ENCODE measurements at places on chromosomes 2 and 18.

- no peak for DNase-seq
Measured at GRCh38 chr2:70412294-70413070, 110.6 kb upstream of the FAM136A start.

- DNase-seq = no peak
Measured at GRCh38 chr2:63792530-63792929, 49.2 kb upstream of the UGP2 start.

- DNase-seq = no peak
Measured at GRCh38 chr2:17637131-17637906, 96.8 kb downstream of the VSNL1 start.

DNA sequence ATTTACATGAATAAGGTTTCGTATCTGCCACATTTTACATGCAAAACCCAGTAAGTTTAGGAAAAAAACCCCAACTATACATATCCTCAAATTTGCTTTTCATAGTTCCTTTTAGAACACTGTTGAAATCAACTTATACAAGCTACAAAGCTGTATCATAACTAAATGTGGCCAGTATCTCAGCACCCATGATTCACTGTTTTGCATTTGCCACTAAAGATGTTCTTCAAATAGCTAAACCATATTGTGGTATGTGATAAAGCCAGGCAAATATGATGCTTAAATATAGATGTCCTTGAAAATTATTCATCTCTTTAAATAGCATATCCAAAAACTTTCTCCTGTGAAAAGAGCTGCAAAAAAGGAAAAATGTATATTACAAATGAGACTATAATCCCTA lies 29.9 kb downstream of the ROCK2 start:
- no peak for DNase-seq

DNA sequence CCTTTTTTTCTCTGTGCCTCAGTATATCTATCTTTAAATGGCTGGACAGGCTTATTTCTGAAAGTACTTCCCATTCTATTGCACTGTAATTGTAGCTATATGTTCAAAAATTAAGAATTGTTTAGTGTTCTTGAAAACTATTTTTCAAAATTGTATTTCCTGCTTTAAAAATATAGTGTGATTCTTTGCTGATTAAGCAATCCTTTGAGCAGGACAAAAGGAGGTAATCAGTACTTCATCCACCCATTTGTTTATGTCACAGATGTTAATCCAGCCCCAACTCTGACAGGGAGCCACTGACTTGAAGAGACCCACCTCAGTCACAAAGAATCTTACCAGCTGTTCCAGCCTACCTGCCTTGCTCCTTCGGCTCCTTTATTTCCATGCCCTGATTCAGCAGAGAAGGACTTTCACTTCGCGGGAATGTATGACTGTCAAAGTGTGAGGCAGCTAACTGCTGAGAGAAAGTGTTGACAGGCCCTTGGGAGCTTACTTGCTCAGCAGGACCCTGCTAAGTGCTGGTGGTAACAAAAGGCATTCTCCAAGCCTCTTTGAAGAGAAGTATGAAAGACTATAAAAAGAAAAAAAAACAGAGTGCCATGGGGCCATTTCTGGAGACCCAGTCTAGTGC lies 393.3 kb upstream of the CYRIA start:
- DNase-seq = no peak

GRCh38 chr2:16773080-16773713 lies 107.6 kb upstream of the CYRIA start:
- no peak for DNase-seq

- no peak for DNase-seq
Measured at GRCh38 chr2:240213476-240214421, 73.3 kb upstream of the OTOS start.

DNA sequence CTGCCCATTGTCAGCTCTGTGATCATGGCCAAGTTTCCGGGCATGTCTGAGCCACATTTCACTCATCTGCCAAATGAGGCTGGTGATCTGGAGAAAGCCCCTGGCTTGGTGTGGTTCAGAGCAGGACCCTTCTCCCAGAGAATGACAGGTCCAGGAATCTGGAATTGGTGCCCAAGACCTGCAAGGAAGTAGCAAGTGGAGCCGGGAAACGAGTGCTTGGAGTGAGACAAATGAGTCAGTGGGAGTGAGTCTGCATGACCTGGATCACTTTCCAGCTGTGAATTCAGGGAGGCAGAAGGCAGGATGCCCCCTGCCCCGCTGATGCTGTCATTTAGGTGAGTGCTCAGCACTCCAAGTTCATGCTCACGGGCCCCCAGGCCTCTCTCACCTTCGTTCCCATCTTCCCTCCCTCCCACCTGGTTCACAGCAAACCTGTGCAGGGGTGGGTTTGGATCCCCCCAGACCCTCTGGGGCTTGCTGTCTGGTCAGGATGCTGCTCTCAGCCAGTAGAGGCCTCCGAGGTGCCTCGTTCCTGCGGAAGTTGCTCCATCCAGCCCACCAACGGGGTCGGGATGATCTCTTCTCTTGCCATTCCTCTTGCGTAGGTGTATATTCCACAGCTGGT lies 104.4 kb downstream of the INHBB start:
- no peak for DNase-seq

Data from stimulated activated CD4-positive, alpha-beta T cell treated with anti-CD3 and anti-CD28 coated beads, Interleukin-1b, Interleukin-23, amount 100 ng/mL, for 1 hour (primary cell).